ENCODE measurements at places on chromosomes 4 and X.

- DNase-seq, result no peak
Observed at GRCh38 chr4:96558466-96558865, 718.6 kb downstream of the PDHA2 start.

DNA sequence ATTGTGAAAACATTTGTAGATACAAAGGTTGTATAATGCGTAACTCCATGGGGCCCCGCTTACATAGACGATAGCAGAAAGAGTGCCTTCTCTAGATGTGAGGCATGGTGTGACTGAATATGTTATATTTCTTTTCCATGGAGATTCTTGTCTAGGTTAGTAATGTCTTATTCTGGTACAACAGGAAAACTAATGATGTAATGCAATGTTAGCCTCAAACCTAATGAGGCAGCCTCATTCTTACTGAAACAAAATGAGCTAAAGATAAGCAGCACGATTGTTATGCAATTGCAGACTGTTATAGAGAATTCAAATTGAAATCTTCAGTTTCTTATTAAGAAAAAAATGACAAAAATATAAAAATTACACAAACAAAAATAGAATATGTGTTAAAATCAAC is 171.1 kb upstream of the ANKRD50 start:
- DNase-seq, result no peak

GRCh38 chr4:129344058-129344457 is 248.1 kb downstream of the C4orf33 start:
- no peak for DNase-seq

DNA sequence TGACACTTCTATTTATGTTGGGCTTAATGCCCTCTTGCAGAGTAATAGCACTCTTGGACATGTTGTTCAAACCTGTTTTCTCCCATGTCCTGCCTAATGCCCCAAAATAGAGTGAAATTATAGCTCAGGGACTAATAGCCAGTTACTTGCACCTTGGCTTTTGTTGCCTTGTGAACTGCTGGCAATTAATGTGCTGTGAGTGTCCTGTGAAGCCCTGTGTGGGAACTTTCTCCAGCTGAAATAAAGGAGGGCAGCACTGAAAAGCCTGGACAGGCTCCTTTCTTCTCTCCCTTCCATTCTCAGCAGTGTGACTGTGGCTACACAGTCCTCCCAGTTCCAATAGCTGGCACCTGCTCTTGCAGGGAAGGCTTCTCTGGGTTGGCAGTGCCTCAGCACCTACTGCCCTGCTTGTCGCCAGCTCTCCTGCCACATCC is 72.4 kb downstream of the DCLK2 start:
- no peak for DNase-seq

DNA sequence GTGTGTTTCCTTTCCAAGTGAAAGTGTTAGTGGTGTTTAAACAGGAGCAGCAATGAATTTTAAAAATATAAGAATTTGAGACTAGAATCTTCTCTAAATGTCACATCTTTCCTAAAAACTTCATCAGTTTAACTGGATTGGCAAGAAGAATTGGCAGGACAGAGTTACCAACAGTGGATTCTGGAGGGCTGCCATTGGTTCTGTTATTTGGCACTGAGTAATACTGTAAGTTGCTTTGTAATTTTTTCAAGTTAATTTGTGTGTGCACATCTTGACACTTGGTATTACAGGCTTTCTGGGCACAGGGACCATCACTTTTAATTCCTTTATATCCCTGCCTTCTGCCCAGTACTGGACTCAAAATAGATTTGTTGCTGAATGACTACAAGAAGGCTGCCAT is 4.5 kb upstream of the GPRIN3 start:
- no peak for DNase-seq

DNA sequence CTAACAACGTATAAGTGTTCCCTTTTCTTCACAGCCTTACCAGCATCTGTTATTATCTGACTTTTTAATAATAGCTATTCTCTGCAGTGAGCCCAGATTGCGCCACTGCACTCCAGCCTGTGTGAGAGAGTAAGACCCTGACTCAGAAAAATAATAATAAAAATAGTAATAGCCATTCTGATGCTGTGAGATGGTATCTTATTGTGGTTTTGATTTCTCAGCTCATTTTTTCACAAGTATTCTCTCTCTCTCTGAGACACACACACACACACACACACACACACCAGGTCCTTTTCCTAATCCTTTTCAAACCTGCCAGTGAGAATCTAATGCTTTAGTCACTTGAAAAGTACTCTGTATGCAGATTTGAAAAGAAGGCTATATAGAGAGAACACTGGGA is 89.8 kb downstream of the CHIC2 start:
- no peak for DNase-seq

- no peak for DNase-seq
Observed at GRCh38 chr4:139241086-139241783, 38.8 kb downstream of the MGARP start.

DNA sequence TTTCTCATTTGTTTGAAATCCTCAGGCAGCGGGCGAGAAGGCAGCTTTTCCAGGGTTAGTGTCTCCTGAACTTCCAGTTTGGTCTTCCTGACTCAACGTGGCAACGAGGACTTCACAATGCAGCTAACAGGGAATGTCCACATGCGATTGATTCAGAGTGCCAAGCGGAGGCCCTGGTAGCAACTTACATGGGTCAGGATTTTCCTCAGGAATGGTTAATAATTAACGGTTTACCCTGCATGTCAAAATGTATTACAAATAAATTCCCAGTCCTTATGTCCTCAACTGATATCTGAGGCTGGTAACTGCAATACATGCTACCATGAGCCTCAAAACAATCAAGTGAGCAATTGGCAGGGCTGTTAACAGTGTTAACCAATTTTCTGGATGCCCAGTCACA is 67.2 kb downstream of the MAP3K15 start:
- no peak for DNase-seq

- no peak for DNase-seq
Observed at GRCh38 chrX:125895518-125895917, 270.6 kb downstream of the DCAF12L2 start.
